ENCODE measurements at places on chromosomes 6 and 20.

- no peak for DNase-seq
These were observed 92.5 kb upstream of the PDE10A start for GRCh38 chr6:165755583-165755982.

GRCh38 chr20:51434026-51434425 lies 108.5 kb downstream of the NFATC2 start:
- DNase-seq = no peak

- no peak for DNase-seq
These were observed 521.6 kb downstream of the CD83 start for GRCh38 chr6:14638906-14639761.

GRCh38 chr6:33702345-33702977 lies 9.0 kb downstream of the UQCC2 start:
- no peak for DNase-seq

GRCh38 chr6:136173519-136174507 lies 76.3 kb downstream of the MTFR2 start:
- DNase-seq = no peak

GRCh38 chr6:25953733-25954132 lies 8.9 kb upstream of the TRIM38 start:
- DNase-seq = no peak

GRCh38 chr20:45484676-45485075 lies 15.1 kb downstream of the WFDC2 start:
- no peak for DNase-seq

DNA sequence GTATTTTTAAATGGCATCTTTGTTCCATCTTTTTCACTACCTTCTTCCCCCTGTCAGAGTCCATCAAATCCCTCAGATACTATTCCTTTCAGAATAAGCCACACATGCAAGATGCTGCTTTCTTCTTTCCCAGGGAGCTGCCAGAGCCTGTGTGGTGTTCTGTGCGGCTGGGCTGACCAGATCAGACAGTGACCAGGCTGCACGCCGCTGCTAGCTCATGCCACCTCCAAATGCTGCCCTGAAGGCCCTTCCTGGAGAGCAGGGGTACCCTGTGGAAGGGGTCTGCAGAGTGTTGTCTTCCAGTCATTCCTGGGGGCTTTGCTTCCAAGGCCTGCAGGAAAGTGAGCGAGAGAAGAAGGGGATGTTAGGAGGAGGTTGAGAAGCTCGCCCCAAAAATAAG lies 179.1 kb upstream of the SUPT3H start:
- DNase-seq = no peak

DNA sequence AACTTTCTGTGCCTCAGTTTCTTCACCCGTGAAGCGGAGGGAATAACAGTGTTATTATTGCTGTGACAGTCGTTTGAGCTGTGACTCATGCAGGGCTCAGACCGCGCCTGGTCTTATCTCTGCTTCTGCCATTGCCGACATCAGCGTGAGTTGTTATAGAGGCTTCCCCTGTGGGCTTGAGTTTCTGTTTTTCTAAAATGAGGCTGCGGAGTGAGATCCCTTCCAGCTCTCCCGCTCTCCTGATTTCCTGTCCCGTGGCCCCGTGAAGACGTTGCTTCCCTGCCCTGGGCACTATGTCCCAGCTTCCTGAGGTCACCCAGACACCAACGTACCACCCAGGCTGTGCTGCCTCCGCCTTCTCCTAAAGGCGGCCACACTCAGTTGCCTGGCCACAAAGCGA lies 278.5 kb downstream of the BMP7 start:
- DNase-seq = no peak

DNA sequence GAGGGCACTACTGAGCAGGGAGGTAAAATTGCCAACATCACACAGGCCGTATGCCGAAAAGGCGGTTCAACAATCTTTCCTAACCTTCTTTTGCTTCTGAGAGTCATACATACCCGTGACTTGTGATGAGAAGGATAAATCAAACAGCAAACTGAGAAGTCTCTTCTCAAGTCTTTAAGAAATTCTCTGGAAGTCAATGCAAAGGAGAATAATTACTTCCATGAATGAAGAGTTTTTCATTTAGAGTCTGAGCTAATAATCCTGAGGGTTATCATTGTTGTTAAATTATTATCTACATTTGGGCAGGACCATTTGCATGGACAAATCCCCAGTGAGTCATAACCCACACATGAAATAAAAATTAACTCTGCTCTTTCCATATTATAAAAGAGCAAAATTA lies 22.4 kb upstream of the ILRUN start:
- no peak for DNase-seq

- DNase-seq = no peak
These were observed 21.7 kb downstream of the SERPINB9 start for GRCh38 chr6:2881423-2881822.
